ENCODE measurements at places on chromosomes 2 and 18.

GRCh38 chr18:34120294-34120693, 104.4 kb downstream of the NOL4 start:
- DNase-seq: no peak

DNA sequence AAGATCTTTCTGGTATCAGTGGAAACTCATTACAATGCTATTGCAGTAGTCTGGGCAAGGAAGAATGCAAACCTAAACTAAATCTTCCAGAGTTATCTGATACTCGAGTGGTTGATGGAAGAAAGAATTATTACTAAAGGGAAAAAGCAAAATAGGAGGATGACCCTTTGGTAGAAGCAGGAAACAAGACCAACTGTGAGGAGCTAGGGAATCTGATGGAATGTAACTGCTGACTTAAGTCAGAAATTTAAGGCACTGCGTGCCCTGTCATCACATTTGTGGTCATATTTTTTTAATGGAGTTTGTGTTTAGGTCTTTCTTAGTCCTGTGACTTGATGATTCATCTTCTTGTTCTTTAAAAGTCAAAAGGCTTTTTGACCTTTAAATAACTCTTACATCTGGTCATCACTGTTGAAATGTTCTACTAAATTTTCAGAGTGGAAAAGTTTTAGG, 36.5 kb upstream of the ARMC9 start:
- no peak for DNase-seq

- no peak for DNase-seq
These were observed 143.0 kb upstream of the SLC1A4 start for GRCh38 chr2:64846177-64846576.

DNA sequence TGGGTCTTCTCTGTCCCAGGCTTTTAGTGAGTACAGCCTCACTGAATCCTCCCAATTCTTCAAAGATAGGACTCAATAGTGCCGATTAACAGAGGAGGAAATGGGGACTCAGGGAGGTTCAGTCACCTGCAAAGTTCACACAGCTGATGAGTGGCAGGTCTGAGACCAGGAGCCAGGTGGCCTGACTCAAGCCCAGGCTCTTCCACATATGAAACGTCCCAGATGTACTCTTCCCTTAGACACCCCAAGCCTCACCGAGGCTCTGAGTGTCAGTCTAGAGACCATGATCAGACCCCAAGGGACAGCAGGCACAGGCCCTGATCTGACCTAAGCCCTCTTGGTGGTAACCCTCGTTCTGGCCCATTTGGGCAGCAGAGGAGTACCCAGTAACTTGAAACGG, 115.2 kb downstream of the INHBB start:
- no peak for DNase-seq

GRCh38 chr2:231482806-231483391, 18.6 kb upstream of the NCL start:
- DNase-seq: peak; percentile 81
